Hepatocyte (in vitro differentiated cells): ENCODE measurements at places on chromosomes 7 and 10. TPM values are rescaled to one million over a fixed set of nuclear protein-coding genes. Genes with fewer than 3 reads are reported as not detected.
A peak's percentile ranks its signal among the peaks of the same experiment; 100 is the strongest.

DNA sequence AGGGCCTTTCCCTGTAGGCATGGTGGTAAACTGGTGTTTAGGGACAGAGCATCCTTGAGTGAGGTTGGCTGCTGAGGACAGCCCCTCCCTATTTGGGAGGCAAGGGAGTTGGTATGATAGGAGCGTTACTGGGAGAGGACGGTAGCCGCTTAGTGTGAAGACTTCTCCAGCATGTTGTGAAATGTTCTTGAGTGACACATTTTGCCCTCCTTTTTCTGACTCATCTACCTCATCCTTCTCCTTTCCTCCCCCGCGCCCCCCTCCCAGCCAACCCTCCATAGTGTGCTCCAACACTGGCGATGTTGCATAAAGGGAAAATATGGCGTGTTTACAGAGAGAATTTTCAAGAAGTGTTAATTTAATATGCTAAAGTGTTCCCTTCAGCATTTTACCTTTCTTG, 645.0 kb upstream of the GALNT17 start:
- no peak for DNase-seq

DNA sequence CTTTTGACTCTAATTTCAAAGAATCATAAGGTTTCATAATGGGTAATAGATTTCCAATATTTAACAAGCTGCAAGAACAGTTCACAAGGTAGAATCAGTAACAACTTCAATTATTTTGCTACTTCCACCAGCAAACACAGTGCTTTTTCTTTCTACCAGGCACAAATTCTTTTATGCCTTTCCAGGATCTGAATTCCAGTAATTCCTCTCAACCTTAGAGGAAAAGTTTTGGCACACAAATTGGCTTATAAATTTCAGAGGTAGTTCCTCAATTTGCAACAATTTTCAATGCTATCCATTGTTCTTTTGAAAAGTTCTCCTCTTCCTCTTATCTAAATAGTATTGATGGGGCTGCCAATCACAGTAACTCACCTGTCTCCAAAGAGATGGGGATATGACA, 665.4 kb upstream of the PHF14 start:
- no peak for DNase-seq

DNA sequence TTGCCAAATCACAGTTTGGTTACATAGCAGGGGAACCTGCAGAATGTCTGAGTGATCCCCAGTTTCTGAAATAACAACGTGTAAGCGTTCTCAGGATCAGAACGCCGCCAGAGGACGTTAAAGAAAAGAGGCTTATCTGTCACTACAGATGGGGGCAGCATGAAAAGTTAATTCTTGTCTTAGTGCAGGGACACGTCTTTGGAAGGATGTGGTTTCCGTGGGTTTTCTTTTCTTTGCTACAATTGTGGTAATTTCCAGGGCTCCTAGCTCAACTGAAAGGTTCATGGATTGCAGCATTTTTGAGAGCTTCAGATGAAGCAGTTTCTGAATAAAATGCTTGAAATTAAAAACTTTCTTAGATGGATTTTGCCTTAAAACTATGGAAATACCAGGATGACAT, 106.6 kb downstream of the PRKCQ start:
- no peak for DNase-seq

DNA sequence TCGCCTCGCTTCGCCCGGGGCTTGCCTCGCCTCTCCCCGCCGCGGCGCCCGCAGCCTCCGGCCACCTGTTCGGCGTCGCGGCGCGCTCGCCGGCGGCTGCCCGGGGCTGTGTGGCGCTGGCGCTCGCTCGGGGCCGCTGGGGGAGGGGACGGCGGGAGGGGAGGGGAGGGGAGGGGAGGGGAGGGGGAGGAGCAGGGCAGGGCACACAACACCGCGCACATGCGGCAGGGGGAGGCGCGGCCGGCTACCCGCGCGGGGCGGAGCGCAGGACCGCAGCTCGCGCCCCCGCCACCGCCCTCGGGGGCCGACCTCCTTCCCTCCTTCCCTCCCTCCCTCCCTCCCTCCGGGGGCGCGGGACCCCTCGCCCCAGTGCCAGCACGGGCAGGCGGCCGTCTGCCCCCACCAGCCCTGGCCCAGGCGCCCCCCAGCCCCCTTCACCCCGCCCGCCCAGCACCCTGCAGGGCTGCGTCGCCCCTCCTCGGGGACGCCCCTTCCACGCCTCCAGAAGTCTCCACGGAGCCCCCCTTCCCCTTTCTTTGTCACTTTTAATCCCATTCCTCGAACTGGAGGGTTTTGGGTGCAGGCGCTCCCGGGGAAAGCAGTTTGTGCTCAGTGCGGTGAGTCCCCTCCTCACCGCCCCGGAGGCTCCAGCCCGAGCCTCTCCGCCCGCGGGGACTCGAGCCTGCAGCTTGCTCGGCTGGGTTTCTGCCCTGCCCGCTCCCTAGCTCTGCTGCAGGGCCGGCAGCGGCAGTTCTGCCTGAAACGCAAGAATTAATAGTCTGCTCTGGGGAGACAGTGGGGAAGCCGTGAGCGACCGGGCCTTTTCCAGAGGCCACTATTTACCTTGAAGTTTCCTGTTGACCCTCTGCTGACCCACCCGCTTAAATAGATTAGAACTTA, at the start of gene PARD3:
Gene PARD3 (minus strand): TSS at position 112 of the 900 bp plus-strand sequence. CDS start 301 bp downstream, outside the sequence.
- DNase-seq = peak; percentile 88

DNAH11 gene
- total RNA-seq = 0.43 and 2.0 TPM in 2 replicates

- DNase-seq = no peak
Observed at GRCh38 chr10:24958091-24958720, 5.8 kb upstream of the PRTFDC1 start.

OR6B1 gene
- not detected in 2 replicates for total RNA-seq

PLXNA4 gene
- total RNA-seq = 4.7 and 4.8 TPM in 2 replicates

GRCh38 chr7:29955799-29956486, 33.7 kb downstream of the SCRN1 start:
- DNase-seq = no peak

DNA sequence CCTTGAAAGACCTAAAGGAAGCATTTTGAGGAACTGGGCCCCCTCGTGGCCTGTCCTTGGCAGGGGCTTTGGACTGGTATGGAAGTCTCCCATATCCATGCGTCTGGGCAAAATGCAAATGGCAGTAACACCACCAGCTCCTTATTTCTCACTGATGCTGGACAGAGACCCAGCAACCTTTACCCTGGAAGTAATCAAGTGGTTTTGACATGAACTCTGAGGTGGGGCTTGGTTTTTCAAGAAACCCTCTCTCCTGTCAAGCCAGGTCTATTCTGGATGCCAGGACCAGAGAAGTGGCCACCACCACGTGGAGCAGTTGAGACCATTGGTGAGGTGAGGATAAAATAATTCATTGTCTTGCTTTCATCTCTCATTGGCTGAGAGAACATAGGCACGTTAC, 84.4 kb downstream of the OTUD1 start:
- DNase-seq = no peak

DNA sequence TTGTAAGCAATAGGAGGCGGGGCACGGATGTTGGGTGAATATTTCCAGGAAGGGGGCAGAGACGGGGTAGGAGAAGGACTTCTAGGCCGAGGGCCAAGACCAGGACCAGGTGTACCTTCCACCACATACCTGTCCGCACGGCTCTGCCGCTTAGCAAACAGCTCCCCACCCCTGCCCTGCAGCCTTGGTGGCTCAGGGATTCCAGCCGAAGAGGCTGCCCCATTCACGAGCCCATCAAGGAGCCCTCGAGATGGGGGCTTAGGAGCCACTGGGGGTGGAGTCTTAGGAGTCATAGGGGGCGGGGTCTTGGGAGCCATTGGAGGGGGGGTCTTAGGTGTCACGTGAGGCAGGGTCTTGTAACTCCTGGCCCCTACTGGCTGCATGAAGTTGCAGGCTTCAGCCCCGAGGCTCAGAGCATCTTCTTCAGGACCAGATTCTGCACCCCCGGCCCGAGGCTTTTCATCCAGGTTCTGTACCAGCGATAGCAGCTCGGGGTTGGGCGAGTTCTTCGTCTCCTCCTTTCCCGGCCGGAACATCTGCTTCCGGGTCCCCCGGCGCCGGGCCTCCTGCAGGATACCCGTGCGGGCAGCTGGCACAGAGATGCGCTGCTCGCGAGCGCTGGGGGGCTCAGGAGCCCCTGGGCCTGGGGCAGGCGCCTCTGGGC, 6.1 kb upstream of the MYOZ1 start:
- peak; percentile 77 for DNase-seq

GRCh38 chr10:76017026-76017732, 585.8 kb downstream of the LRMDA start:
- DNase-seq = no peak

DNA sequence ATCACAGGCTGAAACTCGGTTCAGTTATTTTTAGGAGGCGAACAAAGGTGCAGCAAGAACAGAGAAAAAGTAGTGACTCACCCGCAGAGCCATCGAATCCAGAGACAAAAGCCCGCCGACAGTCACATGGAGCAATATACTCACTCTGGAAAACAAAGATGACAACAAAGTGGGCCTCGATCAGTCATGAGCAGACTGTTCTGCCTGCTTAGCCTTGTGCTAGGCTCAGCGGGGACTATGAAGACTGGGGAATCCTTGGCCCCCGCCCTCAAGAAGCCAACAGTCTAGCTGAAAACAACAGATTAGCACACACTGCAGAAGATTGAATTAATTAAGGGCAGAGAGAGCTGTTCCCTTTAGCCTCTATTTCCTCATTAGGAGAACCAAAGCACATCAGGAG, 30.4 kb downstream of the XPNPEP1 start:
- DNase-seq = peak; percentile 57

DNA sequence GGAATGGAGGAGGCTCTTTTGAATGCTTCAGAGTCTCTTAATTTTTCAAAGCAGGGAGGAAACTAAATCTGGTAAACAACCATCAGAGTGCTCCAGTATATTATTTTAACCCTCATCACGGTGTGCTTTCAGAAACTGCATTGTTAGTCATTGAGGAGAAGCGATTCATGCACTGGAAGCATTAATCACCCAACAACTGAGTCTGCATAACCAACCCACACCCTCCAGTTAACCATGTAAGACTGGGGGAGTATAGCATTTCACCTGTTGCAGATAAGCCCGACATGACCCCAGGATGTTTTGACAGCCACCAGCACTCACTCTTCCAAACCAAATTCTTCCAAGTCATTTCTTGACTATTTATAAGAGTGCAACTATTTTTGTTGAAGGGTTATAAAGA, 257.6 kb downstream of the GATA3 start:
- DNase-seq = no peak

DNA sequence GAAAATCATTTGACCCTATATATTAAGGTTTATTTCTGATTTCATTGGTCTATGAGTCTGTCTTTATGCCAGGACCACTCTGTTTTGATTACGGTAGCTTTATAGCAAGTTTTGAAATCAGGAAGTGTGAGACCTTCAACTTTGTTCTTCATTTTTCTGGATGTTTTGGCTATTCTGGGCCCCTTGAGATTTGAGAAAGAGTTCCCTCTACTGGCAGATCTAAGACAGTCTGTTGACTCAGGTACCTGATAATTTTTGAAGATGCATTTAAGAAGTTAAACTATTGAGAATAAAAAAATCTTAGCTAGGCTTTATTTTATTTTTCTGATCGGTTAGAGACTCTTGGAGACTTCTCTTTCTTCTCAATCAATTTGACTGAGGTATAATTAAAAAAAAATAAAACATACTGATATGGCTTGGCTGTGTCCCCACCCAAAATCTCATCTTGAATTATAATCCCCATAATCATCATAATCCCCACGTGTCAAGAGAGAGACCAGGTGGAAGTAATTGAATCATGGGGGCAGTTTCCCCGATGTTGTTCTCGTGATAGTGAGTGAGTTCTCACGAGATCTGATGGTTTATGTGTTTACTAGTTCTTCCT, 209.2 kb downstream of the SNX10 start:
- peak; percentile 23 for DNase-seq

DNA sequence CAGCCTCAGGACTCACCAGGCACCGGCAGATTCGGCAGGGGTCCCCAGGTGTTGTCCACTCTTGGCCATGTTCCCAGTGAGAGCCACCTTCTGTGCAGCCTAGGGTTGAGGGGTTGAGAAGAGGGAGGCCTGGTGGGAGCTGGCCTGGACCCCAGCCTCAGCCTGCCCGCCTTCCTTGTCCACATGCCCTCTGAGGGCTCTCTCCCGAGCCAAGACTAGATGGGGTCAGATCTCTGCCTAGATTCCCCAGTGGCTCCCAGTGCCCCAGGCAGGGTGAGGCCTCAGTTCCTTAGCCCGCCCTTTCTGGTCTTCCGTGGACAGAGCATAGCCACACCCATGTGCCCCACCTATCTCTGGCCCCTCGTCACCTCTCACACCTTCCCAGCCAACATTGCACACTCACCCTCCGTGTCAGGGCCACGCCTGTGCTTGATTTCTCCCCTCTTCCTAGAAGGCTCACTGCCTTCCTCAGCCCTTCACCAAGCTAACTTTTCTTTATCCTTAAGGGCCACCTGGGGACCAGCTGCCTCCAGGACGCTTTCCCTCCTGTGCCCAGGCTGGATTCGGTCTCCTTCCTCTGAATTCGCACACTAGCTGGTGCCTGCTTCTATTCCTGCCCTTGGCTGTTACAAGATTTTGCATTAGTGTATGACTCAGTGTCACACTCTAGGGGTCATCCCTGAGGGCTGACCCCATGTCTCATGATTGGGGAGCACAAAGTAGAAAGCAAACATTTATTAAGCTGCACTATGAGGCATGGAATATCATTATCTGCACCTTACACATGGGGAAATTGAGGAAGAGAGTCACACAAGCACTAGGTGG, 7.5 kb downstream of the KCP start:
- no peak for DNase-seq

DNA sequence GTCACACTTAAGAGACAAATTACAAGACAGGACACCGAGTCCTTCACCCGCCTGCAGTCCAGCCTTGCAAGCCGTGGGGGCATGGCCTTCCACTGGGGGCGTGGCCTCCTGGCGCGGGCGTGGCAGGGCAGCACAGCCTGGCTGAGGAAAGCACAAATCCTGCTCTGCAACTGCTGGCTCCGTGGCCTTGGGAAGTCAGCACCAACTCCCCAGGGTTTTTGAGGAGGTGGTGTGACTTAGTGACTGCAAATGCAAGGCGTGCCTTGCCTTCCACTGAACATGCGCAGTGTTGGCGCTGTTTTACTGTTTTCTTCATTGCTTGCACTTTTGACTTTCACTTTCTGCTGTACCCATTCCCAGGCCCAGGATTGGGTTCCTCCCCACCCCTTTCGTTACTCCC, 12.9 kb upstream of the BMS1 start:
- no peak for DNase-seq

GRCh38 chr10:58661336-58661735, 148.7 kb downstream of the BICC1 start:
- DNase-seq = no peak

- DNase-seq = no peak
Observed at GRCh38 chr7:133309333-133309732, 56.5 kb downstream of the EXOC4 start.

TUBB8 gene
- 0.70 and 0.80 TPM in 2 replicates for total RNA-seq
